Glutamatergic neuron (in vitro differentiated cells): ENCODE measurements at places on chromosomes 13 and 19. TPM values are rescaled to one million over a fixed set of nuclear protein-coding genes. Genes with fewer than 3 reads are reported as not detected.

- no peak for DNase-seq
These were observed 928.7 kb downstream of the PCDH9 start for GRCh38 chr13:66301482-66301881.

DNA sequence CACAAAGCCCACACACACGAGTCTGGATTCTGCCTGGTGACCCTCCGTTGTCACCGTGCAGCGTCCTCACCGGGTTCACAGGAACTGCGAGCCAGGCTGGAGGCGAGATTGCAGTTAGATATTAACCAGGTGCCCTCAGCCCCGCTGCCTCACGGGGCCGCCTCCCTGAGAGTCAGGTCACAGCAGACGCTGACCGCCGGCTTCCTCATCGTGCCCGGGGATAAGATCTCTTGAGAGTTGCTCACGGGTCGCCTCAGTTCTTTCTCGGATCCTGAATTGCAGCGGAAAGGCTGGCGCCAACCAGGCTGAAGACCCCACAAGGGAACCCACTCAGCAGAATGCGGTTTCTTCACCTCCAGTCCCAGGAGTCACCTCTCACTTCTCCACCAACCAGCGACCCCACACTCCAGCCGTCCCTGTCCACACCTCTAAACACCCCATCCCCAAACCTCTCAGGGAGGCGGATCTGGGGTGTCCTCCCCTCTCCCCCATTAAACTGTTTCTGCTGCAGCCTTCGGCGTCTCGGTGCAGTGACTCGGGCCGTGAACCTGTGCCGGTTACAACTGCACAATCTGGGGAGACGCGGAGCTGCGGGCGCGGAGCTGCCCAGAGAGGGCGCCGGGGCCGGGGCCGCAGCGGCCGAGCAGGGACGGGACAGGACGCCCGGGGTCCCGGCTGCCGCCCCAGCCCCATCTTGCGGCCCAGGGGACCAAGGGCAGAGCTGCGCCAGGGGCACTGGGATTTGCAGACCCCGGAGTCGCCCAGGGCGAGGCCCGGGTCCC, 591 bp downstream of the ZNF823 start:
- DNase-seq = peak; percentile 53

DNA sequence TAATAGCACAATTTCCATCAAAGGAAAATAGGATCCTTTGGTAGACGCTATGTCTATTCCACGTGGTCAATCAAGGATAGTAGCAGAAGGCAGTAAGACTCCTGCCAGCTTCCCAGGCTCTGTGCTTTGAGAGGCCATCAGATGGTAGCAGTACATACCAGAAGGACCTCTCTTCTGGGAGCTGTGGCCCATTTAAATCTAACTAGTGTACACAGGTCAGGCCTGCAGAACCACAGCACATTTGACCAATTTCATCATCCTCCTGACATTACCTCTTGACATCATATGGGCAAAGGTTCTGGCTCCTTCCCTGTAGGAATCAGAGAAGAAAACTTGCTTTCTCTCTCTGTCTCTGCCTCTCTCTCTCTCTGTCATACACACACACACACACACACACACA, 229.6 kb upstream of the HTR2A start:
- no peak for DNase-seq

GRCh38 chr13:110471833-110472162, 89.7 kb downstream of the RAB20 start:
- DNase-seq = no peak

DNA sequence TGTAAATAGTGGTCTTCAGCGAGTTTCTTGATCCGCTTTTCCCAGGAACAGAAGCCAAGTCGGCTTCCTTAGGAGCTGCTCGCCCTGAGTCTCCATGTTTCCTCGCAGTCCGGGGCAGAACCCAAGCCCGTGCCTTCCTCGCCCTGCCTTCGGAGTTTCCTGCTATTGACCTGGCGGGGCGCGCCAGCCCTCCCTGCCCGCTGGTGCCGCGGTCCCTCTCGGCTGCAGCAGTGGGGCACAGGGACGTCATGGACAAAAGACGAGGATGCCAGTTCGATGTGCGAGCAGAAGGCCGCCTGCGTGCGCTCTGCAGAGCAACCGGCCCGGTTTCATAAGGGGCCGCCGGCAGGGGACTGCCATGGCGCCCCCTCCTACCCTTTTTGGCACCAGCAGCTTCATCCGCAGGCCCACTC, 156.6 kb downstream of the TM9SF2 start:
- DNase-seq = peak; percentile 62

DNA sequence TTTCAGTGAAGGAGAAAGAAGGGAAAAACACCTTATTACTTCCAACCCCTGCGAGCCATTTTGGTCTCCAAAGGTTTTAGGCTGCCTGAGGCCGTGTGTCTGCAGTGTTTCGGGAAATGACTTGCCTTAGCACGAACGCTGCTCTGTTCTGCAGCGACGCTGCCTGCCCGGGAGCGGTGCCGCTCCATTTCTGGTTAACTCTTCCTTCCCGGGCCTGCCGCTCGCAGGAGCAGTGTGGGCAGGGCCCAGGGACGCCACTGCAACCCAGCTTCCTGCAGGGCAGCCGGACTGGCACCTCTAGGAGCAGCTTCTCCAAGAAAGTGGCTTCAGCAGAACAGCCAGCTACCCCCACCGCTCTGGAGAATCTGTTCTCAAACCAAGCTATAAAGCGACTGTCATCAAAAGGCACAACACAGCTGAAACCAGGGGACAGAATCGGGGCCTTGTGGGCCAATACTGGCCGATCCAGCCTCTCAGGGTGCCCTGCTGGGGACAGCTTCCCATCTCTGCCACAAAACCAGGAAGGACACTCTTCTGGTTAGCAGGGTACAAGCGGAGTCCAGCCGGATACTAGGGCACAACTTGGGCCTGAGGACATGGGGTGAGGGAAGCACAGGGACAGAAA, 72.2 kb downstream of the KCTD15 start:
- DNase-seq = no peak

DNA sequence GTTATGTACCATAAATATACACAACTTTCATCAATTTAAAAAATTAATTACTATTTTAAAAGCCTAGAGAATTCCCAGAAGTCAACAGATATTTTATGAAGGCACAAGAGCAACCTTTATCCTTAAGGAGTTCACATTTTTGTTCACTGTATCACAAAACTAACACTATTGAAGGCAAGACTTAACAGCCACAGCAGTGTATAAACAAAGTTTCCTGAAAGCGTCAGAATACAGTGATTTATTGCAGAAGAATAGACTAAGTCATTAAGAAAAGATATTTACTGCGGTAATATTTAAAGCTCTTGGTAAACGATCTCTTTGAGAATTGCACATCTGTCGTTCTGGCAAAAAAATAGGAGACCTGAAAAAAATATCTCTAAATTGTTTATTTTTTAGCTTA, 419.3 kb upstream of the NBEA start:
- no peak for DNase-seq

DNA sequence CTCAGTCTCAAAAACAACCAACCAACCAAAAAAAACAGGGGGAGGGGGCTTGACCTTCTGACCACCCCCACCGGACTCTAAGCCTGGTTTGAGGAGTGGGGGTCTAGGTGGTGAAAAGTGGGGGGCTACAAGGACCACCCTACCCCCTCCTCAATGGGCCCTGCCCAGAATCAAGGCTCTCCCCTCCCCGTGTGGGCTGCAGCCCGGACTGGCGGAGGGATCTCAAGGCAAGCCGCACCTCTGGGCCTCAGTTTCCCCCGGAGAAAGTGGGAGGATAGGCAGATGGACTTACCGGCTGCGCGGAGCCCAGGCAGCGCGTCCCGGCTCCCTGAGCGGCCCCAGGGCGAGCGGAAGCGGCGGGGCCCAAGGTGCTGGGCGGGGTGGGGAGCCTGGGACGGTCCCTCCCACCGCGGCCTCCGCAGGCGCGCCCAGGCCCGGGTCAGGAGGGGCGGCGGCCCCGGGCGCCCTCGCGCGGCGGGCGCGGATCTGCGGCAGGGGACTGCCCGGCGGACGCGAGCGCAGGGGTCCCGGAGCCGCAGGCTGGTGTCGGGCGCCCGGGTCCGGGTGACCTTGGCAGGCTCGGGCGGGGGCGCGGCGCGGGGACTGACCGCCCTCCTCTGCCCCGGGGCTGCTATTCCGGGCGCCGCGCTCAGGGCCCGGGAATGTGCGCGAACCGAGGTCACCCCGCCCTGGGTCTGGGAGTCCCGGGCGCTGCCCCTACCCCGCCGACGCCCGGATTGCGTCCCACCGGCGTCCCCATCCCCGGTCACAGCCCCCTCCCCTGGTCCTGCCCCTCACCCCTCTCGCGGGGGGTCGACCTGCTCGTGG, at the start of gene ADAMTSL5:
Gene ADAMTSL5, minus strand, starts transcription at position 349 of the 828 bp plus-strand sequence. CDS start 2,076 bp downstream, outside the sequence.
- no peak for DNase-seq

- no peak for DNase-seq
These were observed 94.7 kb downstream of the CDADC1 start for GRCh38 chr13:49342454-49342853.

DNA sequence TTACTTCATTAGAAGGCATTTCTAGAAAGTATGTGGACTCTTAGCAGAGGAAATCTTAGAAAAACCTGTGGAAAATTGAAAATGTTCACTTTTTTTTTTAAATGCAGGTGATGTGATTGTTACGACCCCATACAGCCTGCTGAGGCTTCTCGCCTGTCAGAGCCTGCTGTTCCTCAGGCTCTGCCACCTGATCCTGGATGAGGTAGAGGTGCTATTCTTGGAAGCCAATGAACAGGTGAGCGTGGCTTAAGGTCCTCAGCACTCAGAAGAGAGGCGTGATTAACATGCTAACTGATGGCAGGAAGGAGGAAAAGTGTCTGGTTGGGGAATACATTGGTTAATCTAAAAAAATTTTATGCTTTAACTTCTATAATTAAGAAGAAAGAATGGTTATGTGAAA, 71.4 kb downstream of the SLC7A9 start:
- no peak for DNase-seq

- no peak for DNase-seq
These were observed 7.2 kb downstream of the MED29 start for GRCh38 chr19:39398297-39398864.

DNA sequence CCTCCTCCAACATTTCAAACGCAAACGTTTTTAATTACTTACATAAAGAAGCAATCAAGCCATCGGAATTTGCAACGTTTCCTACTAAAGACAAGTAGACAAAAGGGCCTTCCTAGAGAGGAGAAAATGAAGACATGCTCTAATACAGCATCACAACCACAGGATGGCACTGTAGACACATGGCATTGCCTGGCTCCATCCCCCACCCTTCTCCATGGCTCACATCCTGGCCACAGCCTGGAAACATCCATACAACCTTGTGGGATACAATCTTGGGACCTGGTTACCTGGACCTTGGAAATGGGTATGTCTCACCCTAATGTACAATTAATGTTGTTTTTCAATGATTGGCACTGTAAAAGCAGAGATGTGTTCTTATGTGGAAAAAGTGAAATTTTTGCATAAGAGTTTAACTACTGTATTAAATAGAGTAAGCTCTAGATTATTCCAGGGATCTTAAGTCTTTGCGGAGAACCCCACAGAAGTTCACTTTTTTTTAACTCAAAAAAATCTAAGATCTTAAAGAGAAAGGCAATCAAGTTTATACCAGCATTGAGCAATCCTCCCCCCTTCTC, 21.5 kb downstream of the EBPL start:
- peak; percentile 68 for DNase-seq

DNA sequence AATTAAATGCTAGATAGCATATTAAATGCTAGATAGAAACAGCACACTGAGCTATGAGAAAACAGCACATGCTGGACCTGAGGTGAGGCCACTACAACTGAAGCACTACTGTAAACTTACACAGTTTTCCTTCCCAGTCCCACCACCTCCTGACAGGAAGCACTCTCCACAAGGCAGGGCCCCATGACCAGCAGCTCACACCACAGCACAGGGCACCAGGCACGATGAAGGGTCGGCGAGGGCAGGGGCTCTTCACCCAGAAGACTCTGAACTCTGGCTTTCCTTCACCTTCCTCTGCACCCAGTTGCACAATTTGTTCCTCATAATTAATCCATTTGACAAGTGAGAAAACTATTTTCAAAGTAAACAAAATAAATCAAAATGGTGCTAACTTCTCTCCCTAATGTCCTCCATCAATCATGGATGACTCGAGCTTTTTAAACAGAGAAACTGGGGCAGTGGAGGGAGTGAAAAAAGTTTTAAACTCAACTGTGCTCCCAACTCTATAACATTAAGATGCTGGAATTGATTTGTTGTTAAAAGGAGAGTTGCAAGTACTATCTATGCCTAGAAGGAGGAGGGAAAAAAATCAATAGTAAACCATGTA, 568.7 kb downstream of the UQCRFS1 start:
- DNase-seq = no peak

DNA sequence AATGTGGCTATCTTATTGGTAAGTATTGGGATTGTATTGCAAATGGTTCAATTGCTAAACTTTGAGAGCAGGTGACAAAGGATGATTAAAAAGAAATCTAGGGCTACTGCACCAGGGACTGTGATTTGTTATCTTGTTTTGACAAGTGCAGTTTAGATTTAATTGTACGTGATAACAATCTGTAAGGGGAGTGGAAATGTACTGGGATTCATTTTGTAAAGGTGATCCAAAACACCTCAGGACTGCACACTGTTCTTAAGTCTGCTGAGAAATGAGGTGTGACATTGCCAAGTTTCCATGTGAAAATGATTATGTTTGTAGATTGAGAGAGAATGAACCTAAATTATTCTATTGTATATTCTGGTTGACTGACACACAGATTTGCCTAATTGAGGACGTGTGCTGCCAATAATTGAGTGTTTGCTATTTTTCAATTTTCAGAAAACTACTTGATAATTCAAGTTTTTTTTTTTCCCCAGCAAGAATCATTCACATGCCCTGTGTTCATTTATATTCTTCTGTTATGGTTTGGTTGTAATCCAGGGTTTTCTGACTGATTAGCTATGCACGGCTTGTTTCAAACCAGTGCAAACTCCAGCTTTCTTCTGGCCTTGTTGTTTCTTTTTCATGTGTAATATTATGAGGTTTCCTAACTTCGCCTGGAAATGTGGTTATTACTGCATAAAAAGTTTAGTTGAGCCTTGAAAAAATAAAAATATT, 308.0 kb downstream of the OLFM4 start:
- no peak for DNase-seq

- no peak for DNase-seq
These were observed 4.6 kb downstream of the SMARCA4 start for GRCh38 chr19:10965398-10965797.

- DNase-seq = no peak
These were observed 422 bp upstream of the ZNF575 start for GRCh38 chr19:43532571-43532961.

DNA sequence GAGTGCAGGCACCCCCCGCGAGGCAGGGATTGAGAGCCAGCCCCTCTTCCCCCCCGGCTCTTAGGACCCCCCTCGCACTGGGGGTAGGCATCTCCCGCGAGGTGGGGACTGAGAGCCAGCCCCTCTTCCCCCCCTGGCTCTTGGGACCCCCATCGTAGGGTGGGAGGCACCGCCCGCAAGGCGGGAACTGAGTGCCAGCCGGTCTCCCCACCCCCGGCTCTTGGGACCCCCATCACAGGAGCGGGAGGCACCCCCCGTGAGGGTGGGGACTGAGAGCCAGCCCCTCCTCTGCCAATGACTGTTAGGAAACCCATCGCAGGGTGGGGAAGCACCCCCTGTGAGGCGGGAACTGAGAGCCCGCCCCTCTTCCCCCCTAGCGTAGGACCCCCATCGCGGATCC, 363.4 kb upstream of the SPRY2 start:
- DNase-seq = no peak

- peak; percentile 83 for DNase-seq
These were observed 19.2 kb upstream of the UQCR11 start for GRCh38 chr19:1624458-1624857.

TTC9B gene
- 19.5 TPM for total RNA-seq

TEX29 gene
- total RNA-seq = 0.64 TPM

BIVM gene
- 39.2 TPM for total RNA-seq

F2RL3 gene
- not detected for total RNA-seq

PLEKHF1 gene
- total RNA-seq = 0.96 TPM

COG3 gene
- total RNA-seq = 25.4 TPM

IRGQ gene
- total RNA-seq = 184 TPM

ZNF112 gene
- 7.6 TPM for total RNA-seq
